ENCODE measurements at places on chromosomes 1 and 21.

GRCh38 chr1:10727751-10728232, 68.7 kb downstream of the CASZ1 start:
- no peak for DNase-seq

DNA sequence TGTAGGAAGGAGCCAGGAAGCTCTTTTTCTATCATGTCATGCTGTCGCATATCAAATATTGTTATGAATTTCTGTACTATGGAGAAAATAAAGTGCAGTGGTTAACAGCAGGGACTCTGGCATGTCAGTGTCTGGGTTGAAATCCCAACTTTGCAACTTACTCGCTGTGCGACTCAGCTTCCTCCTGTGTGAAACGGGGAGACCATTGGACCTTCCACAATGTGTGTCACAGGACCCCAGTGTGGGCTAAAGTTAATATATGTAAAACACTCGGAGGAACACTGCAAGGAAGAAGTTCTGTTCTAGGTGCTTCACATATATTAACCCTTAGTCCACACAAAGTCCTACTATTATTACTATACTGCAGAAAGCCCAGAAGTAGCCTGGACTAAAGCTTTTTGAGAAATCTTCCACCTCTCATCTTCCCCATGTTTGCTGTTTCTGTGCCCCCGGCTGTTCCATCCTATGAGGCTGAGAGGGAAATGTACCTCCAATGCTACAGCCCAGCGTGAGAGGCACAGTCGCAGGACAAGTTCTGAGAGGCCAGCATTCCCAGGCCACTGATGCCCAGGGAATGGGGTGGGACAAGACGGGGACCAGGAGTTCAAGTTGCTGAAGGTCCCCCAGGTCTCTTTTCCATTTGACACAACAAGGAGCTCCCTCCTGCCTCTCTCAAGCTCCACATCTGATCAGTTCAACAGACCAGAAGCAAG, 1.9 kb downstream of the CHIT1 start:
- DNase-seq, result no peak

DNA sequence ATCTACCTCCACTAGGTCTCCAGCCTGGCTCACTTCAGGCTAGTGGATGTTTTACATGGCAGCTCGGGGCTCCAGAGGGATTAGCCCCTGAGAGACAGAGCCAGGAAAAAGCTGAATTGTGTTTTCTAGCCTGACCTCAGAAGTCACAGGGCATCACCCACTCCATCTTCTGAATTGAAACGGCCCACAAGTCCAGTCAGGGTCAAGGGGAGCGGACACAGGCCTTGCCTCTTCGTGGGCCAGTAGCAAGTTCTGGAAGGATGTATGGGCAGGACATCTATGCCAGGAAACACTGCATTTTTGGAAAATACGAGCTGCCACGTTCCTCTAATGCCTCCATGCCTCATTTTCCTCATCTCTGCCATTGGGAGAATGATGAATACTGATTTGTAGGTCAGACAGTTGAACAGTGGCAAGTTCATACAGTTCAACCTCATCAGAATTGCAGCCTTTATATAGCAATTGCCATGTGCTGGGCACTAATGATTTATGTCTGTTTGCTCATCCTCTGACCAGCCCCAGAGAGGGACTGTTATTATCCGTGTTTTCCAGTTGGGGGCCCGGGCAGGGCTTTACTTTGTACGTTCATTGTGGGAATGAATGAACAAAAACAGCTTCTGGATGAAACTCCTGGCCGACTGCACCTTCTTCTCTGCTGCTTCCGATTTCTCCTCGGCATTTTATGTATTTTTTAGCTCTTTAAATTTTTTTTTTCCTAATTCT, 23.2 kb upstream of the PCBP3 start:
- DNase-seq, result no peak

DNA sequence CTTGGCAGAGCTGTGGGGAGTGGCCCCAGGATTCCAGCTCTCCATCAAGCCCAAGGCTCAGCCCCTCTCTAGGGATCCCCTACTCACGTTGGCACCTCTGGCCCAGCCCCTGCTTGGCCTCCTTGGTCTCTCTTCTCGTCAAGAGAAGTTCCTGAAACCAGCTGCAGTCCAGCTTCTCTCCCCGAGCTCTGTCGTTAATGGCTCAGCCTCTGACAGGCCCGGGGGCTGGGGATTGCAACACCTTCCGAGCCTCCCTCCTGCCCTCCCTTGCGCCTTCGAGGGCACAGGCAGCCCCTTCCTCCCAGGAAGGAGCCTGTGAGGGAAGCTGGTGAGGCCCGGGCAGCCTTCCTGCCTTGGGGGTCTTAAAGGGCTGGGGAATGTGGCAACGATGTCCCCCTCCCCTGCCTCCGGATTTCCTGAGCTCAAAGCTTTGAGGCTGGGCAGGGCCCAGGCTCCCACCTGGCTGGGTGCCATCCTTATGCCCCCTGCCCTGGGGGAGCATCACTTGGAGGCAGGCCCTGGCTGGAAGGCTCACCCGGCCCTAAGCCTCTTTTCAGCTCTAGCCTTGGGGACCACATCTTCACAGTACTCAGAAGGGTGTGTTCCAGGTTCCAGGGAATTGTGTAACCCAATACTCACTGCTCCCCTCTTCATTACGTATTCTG, at the start of gene CSF3R:
Gene CSF3R (minus strand): TSS at position 190 of the 665 bp plus-strand sequence. CDS start 3,417 bp downstream, outside the sequence.
- DNase-seq, result no peak

Measured in stimulated activated CD8-positive, alpha-beta memory T cell treated with anti-CD3 and anti-CD28 coated beads, Interleukin-7, amount 100 ng/mL, for 48 hours (primary cell).